Activated CD8-positive, alpha-beta T cell treated with anti-CD3 and anti-CD28 coated beads for 36 hours (primary cell): ENCODE measurements at places on chromosomes 13 and 19. TPM values are rescaled to one million over a fixed set of nuclear protein-coding genes. Genes with fewer than 3 reads are reported as not detected.

NCR1 gene
- 0.58 TPM for total RNA-seq

ZNF790 gene
- total RNA-seq: 9.7 TPM

CERS1 gene
- 0.36 TPM for total RNA-seq

DNA sequence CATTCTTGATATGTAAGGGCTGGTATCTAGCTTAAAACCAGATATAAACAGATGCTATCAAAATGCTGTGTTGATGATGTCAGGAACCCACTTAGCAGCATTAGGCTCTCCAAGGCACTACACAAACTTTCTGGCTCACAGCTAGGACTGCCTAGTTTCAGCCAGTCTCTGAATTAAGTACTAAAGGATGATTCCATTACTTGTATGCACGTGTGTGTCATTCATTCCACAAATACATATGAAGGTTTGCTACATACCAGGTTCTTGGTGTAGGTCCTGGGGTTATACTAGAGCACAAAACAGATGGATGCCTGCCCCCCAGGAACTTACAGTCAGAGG, 151.5 kb downstream of the RGCC start:
- DNase-seq: no peak
- no peaks in the 10 kb centered on the region for H3K4me1 ChIP-seq
- no peak overlapping the region for H3K27ac ChIP-seq
- H3K36me3 ChIP-seq: peaks cover 32% of the 10 kb centered on the region
- H3K4me3 ChIP-seq: no peak overlapping the region
- no peaks in the 10 kb centered on the region for H3K27me3 ChIP-seq

DNA sequence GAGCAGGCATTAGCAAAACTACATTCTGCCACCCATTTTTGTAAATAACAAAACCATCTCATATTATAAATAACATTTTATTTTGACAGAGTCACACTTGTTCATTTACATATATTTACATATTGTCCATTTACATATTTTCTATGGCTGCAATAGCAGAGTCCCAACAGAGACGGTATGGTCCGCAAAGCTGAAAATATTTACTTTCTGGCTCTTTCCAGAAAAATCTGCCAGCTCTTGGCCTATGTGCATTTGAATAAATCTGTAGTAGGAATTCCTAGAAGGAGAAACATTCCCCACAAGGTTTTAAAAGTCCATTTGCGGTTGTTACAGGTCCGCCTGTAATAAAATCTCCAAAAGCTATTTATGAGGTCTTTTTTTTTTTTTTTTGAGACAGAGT, 5.7 kb upstream of the TSPAN16 start:
- no peak for DNase-seq
- no peaks in the 10 kb centered on the region for H3K36me3 ChIP-seq
- H3K27ac ChIP-seq: no peak overlapping the region
- H3K4me3 ChIP-seq: no peak overlapping the region
- H3K27me3 ChIP-seq: peaks cover 24% of the 10 kb centered on the region

- no peak for DNase-seq
- no peak overlapping the region for H3K4me3 ChIP-seq
- no peak overlapping the region for H3K27ac ChIP-seq
- H3K27me3 ChIP-seq: no peaks in the 10 kb centered on the region
- H3K36me3 ChIP-seq: no peaks in the 10 kb centered on the region
These were observed 31.6 kb downstream of the ATP11A start for GRCh38 chr13:112721198-112722104.

RNF225 gene
- 0.81 TPM for total RNA-seq

DNA sequence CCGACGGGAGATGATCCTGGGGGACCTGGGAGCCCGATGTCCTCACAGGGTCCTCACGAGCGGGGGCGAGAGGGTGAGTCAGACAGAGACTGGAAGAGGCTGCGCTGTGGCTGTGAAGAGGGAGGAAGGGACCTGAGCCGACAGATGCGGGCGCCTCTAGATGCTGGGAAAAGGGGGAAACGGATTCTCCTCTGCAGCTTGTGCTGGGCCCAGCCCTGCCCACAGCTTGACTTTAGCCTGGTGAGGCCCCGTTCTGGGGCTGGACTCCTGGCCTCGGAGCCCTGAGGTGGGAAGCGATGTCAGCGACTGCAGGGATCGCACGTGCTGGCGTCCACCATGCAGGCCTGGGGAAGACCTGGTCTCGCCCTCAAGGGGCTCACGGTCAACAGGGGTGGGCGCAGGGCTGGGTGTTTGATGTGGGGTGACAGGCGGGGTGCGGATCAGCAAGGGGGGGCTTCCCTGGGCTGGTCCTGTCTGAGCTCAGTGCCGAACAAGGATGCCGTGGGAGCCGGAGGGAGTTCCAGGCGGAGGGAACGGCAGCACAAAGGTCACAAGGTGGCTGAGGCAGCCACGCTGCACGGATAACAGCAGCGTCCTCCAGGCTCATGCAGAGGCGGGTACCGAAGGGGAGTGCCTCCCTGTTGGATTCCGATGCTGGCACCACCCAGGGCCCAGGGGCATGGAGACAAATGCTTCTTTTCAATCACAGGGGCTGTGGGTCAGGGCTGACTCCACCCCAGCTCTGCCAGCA, 31.8 kb downstream of the PIP5K1C start:
- no peaks in the 10 kb centered on the region for H3K27me3 ChIP-seq
- no peak overlapping the region for H3K4me3 ChIP-seq
- peaks cover 9% of the 10 kb centered on the region for H3K36me3 ChIP-seq
- no peak overlapping the region for H3K27ac ChIP-seq
- no peak for DNase-seq

DNA sequence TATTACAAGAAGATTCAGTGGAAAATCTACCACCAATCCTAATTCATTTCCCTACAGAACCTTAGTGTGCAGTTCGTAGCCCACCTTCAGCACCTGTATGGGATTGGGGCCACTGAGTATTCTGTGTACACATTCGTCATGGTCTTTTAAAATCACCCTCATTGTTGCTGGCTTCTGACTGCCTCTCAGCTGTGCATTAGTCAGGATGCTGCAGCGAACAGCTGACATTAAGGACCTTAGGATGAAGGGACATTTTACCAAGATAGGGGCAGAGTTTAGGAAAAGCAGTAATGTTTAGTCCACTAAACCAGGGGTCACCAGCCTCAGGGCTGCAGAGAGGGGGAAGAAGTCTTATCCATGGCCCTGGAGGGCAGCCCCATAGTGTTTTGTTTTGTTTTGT, 176.5 kb downstream of the COL4A1 start:
- H3K27ac ChIP-seq: no peak overlapping the region
- H3K36me3 ChIP-seq: no peaks in the 10 kb centered on the region
- DNase-seq: no peak
- peaks cover 29% of the 10 kb centered on the region for H3K27me3 ChIP-seq

- H3K4me3 ChIP-seq: no peak overlapping the region
- peaks cover 7% of the 10 kb centered on the region for H3K4me1 ChIP-seq
- peaks cover 3% of the 10 kb centered on the region for H3K27me3 ChIP-seq
- DNase-seq: peak; percentile 81
- no peaks in the 10 kb centered on the region for H3K36me3 ChIP-seq
These were observed 34.2 kb downstream of the GPR42 start for GRCh38 chr19:35404879-35405622.

DNA sequence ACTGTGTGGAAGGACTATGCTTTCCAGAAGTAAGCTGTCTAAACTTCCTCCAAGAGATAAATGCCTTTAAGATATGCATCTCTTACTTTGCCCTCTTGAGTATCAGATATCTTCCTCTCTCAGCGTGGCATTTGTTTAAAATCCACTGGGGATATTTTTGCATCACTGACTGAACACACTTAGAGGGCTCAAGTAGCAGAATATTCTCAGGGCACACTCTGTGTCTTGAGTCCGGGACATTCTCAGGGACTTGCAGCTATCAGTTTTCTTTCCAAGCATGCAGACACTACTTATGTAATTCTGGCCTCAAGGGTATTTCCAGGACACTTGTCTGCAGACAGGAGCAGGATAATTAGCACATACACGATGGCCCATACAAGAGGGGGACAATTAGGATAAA, 84.7 kb downstream of the ERCC5 start:
- H3K4me3 ChIP-seq: no peak overlapping the region
- no peak overlapping the region for H3K27ac ChIP-seq
- H3K36me3 ChIP-seq: no peaks in the 10 kb centered on the region

DNA sequence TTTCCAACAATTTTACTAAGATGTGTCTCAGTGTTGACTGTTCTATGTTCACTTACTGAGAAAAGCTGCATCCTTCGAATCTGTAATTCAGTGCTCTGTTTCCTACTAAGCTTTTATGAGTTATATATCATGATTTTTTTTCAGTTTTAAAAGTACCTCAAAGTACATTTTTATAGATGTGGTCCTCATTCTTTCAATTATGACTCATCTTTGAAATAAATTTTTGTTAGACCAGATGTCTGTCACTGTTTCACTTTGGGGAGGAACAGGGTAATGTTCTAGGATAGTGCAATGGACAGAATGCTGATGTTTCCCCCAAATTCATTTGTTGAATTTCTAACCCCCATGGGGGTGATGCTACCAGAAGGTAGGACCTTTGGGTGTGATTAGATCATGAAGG, 74.8 kb downstream of the NALCN start:
- peaks cover 3% of the 10 kb centered on the region for H3K27me3 ChIP-seq
- no peak overlapping the region for H3K27ac ChIP-seq
- no peaks in the 10 kb centered on the region for H3K36me3 ChIP-seq
- DNase-seq: no peak

GRCh38 chr19:49114630-49115363, 627 bp downstream of the LIN7B start:
- peaks cover 28% of the 10 kb centered on the region for H3K4me1 ChIP-seq
- peak; percentile 72 for DNase-seq
- H3K27ac ChIP-seq: no peak overlapping the region
- peak overlapping the region; percentile 68 for H3K4me3 ChIP-seq
- H3K36me3 ChIP-seq: peaks cover 6% of the 10 kb centered on the region
- H3K27me3 ChIP-seq: no peaks in the 10 kb centered on the region

- H3K27me3 ChIP-seq: peaks cover 31% of the 10 kb centered on the region
- H3K4me3 ChIP-seq: peak overlapping the region; percentile 52
- H3K36me3 ChIP-seq: no peaks in the 10 kb centered on the region
- peak; percentile 56 for DNase-seq
- H3K27ac ChIP-seq: no peak overlapping the region
These were observed 7.6 kb downstream of the KANK3 start for GRCh38 chr19:8335343-8336071.

DNA sequence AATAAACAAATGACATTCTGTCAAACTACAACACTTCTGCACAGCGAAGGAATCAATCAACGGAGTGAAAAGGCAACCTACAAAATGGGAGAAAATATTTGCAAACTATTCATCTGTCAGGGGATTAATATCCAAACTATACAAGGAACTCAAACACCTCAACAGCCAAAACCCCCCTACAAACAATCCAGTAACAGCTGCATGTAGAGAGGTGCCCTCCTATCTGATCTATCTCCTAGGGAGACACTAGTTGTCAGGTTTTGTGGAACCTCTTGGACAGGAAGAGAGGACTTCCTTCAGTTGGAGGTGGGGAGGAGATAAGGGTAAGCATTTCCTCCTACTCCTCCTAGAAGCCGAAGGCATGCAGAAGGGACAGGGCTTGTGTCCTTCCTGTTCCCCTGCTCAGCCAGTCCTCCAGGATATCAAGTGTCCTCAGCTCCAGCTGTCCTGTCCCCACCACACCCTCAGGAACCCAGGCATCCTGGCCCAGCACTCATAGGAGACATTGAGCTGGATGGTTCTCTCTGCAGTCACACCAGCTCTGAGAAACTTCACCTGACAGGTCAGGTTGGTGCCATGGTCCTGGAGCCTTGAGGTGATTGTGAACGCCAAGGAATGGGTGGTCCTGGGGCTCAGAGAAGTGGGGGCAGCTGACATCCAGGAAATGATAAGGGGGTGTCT, 9.8 kb upstream of the SIGLEC8 start:
- H3K4me3 ChIP-seq: no peak overlapping the region
- no peak overlapping the region for H3K27ac ChIP-seq
- DNase-seq: no peak
- H3K27me3 ChIP-seq: peaks cover 42% of the 10 kb centered on the region

GRCh38 chr13:27171244-27171826, at the start of gene USP12:
Gene USP12 (minus strand): TSS chr13:27171811. CDS start chr13:27171639, 172 bp downstream.
- H3K36me3 ChIP-seq: peaks cover 5% of the 10 kb centered on the region
- H3K4me3 ChIP-seq: peak within 1 kb of the TSS; percentile 84
- peaks cover 53% of the 10 kb centered on the region for H3K4me1 ChIP-seq
- no peaks in the 10 kb centered on the region for H3K27me3 ChIP-seq
- H3K27ac ChIP-seq: peak within 1 kb of the TSS; percentile 94
- DNase-seq: peak; percentile 63

DNA sequence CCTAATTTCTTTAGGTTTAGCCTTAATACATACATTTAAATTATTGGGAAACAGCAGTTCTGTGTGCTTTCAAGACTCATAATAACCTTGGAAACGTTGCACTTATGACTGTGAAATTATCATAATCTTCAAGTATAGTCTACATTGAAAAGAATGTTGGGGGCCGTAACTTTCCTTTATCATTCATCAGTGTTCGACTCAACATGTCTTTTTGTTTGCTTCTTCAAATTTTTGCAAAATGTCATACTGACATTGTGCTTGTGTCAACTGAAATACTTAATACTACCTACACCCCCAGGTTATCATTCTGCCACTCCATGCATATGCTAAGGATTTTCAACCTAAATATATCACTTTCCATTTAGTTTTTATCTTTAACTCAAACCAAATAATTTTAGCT, 1562.9 kb downstream of the OLFM4 start:
- no peaks in the 10 kb centered on the region for H3K27me3 ChIP-seq
- H3K4me1 ChIP-seq: no peaks in the 10 kb centered on the region
- H3K36me3 ChIP-seq: no peaks in the 10 kb centered on the region
